ENCODE measurements at places on chromosomes 12 and 14.

- no peak for DNase-seq
Observed at GRCh38 chr12:123939716-123940626, 32.7 kb downstream of the CCDC92 start.

- no peak for DNase-seq
Observed at GRCh38 chr12:79681008-79681590, 9.7 kb downstream of the PAWR start.

GRCh38 chr12:121970581-121971300, 50.9 kb upstream of the BCL7A start:
- peak; percentile 57 for DNase-seq

DNA sequence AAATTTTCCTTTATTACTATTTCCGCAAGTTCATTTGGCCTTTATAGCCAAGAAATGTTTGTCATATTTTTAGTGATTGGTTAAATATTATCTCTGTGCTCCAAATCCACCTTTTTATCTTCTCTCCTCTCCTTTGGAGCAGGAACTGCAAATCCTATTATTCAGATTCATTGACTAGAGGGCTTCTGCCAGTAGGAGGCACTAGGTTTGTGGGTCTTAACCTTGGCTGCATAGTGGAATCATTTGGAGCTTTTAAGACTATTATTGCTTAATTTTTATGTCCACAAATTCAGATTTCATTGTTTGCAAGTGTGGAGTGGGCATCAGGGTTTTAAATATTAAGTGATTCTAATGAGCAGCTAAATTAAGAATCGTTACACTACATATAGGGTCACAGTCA, 75.3 kb upstream of the SYT10 start:
- no peak for DNase-seq

- DNase-seq, result no peak
Observed at GRCh38 chr12:57905812-57906475, 35.4 kb upstream of the ATP23 start.

- DNase-seq, result no peak
Observed at GRCh38 chr14:57854571-57854970, 11.3 kb downstream of the SLC35F4 start.

DNA sequence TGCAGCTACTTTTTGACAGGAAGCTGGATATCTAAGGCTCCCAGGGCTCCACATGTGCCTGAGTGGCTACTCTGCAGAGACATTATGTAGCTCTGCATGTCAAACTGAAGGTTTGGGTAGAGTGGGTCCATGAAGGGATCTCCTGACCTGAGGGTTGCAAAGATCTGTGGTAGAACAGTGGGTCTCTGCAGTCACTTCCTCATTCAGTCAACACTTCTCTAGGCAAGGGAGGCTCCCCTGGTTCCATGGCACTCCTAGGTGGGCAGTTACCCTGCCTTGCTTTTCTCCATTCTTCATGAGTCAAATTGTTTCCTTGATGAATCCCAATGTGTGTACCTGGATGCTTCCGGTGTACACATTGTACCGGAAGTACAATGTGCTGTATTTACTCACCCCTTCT, 57.4 kb downstream of the CMAS start:
- no peak for DNase-seq

DNA sequence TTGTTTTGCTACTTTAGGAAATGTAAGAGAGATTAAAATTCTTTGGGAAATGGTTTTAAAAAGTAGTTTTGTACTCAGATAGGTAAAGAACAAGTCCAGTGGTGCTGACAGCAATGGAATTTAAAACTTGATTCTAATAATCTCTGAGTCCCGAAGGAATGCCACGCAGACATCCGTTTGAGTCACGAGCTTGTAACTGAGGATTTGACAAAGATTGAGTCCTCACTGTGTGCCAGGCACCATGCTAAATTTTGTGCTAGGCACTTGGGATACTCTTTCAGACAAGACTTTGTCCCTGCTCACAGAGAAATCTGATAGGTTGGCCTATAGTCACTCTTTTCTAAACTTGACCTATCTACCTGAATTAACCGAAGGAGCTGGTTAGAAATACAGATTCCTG, 12.7 kb downstream of the FLRT2 start:
- DNase-seq, result no peak

DNA sequence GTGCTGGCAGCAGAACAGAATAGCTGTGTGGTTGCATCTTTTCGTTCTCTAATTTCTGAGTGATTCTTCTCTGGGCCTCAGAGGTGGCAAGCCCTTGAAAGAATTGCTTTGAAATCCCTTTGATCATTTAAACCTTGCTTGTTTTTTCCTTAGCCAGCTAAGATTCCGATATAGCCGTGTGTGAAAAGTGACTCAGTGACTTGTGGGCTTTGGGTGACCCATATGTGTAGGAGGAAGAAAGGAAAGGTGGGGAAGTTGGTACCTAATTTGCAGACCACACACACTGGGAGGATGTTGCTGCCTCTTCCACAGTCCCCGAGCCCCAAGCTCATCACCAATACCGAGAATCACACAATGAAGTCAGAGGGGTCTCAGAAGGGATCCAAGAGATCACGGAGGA, 18.8 kb downstream of the SLC24A4 start:
- no peak for DNase-seq

DNA sequence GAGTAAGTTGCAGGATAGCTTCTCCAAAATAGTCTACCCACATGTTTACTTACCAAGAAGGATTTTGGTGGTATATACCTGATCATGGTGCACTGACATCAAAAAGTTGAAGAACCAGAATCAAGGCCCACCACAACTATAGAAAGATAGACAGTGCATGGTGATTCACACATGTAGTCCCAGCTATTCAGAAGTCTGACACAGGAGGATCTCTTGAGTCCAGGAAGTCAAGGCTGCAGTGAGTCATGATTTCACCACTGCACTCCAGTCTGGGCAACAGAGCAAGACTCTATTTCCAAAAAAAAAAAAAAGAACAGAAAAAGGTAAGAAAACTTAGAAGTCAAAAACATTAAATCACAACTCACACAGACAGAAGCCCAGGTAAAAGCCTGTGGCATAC, 422.2 kb upstream of the FOXG1 start:
- DNase-seq, result no peak

GRCh38 chr12:115322275-115322674, 638.3 kb upstream of the TBX3 start:
- no peak for DNase-seq

DNA sequence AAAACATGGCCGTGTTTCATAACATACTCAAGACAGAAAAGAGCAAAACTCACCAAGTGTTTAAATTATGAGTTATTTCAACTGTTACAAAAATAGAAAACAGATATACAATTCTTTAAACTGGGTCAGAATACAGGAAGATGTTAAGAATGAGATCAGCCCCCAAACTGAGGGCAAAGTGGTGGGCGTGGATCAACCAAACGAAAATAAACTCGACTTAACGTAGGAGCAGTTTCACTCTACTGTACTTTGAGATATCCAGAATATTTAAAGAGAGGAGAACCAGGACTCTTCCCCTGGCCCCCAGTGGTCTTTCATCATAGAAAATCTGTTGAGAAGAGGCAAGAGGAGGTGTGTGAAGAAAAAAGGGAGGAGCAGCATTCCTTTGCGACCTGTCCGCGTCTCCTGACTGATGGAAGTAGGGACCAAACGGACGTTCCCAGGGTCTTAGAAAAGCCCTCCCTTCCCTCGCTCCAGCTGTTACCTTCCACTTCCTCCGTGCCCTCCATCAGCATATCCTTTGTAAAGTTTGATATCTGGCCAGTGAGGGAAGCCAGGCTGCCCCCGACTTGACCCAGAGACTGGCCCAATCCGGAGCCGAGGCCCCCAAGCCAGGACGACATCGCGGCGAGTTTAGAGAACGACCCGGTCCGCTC, 668 bp downstream of the TRIP11 start:
- DNase-seq, result no peak

- DNase-seq, result no peak
Observed at GRCh38 chr12:100058482-100059029, 73.8 kb upstream of the ANKS1B start.

DNA sequence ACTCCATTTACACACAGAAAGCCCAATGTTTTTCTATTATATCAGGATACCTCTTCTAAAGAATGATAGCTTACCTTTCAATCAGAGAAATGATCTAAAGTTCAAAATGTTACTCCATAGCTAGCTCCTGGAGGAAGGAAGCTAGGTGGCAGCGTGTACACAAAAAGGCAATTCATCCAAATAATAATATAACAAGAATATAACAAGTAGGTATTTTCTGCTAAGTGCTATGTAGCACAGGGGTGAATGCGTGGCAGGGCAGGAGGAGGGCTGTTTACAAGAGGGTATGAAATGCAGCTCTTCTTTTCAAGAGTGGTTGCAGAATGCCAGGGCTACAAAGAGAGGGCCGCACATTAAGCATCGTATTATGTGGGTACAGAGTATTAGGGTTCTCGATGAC, 663 bp upstream of the SNAPC1 start:
- no peak for DNase-seq

DNA sequence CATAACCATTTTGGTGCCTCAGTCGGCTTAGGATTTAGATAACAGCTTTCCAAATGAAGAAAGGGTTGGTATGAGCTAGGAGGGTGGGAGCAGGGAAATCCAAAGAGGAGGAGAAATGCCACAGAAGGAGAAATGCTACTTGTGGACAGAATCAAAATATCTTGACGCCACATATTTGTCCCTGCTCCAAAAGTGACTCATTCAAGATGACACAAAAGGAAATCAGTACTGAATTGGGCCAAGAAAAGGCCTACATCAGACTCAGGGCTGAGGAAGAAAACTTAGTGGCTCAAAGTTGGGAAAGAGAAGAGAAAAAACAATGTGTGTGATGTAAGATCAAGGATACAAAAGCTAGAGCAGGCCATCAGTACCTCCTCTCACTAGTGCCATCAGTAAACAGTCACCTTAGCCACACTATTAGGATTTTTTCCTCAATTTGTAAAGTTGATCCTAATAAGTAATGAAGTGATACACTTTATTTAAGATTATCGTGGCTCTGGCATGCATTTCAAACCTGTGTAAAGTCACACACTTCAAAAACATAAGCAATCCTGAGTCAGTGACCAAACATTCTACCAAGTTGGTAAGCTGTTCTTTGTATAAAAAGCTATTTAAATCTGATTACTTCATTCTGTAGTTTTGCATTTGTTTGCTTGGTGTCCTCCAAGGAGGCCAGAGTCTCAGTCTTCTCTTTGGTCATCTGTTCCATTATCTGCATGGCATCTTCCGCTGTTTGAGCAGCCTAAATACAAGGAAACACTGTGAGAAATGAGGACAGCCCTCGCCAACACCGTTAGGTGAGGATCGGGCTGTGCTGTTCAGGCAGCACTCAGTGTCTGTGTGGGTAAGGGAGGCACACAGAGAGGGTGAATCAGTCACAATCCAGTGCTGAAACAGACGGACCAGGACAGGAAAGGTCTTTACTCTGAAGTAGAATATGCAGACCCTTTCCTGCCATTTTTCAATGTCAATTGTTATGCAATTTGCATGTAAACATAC, 52.6 kb upstream of the VPS33A start:
- peak; percentile 31 for DNase-seq

GRCh38 chr14:68318828-68319227, 474.0 kb downstream of the ZFP36L1 start:
- DNase-seq, result no peak

GRCh38 chr14:80059041-80059440, 152.3 kb downstream of the DIO2 start:
- no peak for DNase-seq

- DNase-seq, result no peak
Observed at GRCh38 chr12:62767946-62768345, 167.0 kb downstream of the PPM1H start.

DNA sequence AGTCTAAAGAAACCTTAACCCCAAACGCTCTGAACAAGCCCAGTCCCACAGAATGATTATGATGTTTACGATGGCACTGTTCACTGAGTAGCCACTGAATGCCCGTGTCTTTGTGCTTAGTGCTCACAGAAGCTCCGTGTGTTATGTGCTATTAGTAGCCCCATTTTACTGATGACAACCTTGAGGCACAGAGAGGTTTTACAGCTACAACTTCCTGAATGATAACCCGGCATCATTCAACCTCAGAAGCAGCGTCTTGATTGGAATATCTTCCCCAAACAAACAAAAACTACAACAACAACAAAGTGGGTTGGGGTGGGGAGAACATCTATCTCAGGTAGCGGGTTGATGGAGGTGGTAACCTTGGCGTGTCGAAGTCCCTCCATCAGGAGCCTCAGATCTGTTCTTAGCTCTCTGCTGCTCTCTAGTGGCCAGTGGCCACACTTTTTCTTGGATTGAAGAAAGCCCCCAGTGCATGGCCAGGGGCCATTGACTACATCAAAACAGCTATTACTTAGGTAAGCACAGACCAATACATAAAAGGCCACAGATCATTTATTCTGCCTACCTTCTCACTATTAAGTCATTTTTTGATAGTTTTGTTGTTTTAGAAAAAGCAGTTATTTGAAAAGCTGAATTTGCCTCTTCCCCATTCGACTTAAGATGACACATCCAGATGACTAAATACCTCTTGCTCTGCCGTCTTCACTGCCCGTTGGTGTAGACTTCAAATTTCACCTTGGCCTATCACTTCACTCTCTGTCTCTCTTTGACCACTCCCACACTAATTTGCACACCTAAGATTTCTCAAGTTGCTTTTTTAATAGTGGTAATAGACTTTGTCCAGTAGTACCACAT, 376.9 kb downstream of the GALC start:
- peak; percentile 20 for DNase-seq

DNA sequence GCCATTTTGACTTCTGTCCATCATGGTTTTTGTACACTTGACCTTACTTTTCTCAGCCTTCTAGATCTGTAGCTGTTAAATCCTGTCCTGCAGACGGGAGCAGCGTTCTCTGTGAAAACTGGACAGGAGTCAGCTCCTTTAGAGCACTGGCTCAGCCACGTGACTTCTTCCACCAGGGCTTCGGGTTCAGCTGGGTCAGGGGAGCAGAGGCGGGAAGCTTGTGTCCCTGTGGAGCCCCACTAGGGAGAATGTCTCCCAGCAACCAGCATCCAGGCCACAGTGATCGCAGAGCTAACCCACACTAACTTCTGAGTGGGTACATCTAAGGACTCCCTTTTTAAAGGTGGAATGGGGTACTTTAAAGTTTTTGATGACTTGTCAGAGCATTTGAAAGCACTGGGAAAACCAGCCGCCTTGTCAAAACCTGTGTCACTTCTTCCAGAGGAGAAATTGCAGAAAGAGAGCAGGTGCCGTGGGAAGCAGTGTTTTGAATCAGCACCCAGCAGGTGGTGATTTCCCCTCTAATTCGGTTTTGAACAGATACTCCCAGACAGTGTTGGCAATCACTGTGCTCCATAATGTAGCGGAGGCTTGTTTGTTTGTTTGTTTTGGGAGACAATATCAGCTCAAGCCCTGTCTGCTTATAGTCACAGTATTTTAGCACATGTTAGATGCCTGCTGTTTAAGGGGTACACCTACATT, 17.9 kb downstream of the DERA start:
- peak; percentile 47 for DNase-seq

- DNase-seq, result no peak
Observed at GRCh38 chr12:118855858-118856257, 125.5 kb upstream of the SRRM4 start.

- no peak for DNase-seq
Observed at GRCh38 chr12:46343118-46343852, 29.3 kb downstream of the SLC38A2 start.

GRCh38 chr14:90784621-90785270, 31.5 kb downstream of the TTC7B start:
- no peak for DNase-seq

GRCh38 chr12:107486140-107486892, 199.3 kb upstream of the PWP1 start:
- no peak for DNase-seq

Measured in heart left ventricle (tissue), 16 donors.